DMS79 (cell line): ENCODE measurements at places on chromosomes 16 and 17.

DNA sequence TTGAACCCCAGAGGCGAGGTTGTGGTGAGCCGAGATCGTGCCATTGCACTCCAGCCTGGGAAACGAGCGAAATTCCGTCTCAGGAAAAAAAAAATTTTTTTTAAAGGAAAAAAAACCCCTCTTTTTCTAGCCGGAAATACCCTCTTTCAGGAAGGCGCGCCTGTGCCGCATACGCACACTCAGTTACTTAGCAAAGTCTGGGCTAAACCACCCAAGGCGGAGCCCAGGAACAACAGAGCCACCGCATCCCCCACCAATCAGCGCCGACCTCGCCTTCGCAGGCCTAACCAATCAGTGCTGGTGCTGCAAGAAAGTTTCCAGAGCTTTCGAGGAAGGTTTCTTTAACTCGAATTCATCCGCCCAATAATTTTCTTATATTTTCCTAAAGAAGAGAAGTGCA is 510.4 kb downstream of the KCNJ18 start:
- no peak for DNase-seq

DNA sequence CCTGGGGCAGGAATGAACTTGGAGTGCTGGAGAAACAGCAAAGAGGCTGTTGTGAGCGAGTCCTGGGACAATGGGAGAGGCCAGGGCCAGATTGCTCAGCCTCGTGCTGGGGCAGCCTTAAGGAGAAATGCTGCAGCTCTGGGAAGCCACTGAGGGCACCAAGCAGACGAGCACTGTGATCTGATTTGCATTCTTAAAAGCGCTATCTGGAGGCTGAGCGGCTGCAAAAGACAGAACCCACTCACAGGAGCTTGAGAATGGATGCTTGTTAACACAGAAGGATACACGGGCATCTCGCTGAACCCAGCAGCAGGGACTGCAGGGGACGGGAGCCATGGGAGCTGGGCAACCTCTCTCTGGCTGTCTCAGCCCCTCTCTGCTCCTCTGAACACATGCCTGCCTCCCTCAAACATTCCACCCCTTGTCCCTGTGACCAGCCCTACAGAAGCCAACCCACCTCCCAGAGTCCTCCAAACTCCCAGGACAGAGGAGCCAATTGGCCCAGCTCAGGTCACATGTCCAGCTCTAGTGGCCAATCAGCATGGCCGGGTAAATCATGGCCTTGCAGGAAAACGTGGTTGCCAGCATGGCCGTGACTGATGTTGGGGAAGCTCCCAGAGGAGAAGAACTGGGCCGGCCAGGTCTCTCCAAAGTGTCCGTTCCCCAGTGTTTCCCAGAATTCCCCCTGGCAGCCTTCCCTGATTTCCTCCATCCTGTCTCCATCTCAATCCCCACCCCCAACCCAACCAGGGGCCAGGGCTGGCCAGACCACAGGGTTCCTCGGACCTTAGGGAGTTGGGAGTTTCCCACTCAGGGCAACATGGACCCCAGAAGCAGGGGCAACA is 60.3 kb downstream of the GSG1L start:
- no peak for DNase-seq

DNA sequence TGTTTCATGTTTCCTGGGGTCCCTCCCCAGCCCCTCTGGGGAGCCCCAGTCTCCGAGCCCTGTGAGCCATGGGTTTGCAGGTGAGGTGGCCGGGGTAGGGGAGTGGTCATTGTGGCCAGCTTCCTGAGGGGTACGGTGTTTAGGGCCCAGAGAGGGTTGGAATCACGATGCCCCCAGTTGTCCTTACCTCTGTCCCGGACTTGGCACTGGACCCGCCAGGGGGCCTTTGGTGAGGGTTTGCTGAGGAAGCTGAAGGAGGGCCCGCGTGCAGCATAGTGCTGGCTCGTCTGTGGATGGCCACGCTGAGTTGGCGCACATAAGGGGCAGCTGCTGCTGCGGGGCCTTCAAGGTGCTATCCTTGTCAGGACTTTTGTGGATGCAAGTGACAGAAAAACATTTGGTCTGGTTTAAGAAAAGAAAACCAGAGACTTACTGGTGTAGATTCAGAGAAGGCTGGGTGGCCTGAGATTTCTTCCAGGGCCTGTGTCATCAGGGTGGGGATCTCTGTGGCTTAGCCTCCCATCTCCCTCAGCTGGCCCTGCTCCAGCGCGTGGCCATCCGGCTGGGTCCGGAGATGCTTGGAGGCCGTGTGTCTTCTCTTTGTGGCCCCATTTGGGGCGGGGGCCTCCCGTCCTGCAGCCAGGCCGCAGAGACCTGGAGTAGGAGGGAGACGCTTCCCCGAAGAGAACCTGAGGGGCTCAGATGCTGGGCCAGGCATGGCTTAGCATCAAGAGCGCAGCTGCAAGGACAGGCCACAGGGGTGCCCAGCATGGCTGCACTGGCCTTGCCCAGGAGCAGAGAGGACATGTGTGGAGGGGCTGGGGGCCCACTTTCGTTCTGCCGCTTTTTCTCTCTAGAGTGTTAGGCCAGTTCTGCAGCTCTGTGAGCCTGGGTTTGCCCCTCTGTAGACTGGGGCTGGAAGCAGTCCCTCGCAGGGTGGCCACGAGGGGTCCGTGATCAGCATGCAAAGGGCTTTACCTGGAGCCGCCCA is 33.7 kb upstream of the NUDT16L1 start:
- DNase-seq = no peak

- no peak for DNase-seq
Measured at GRCh38 chr17:8359769-8360168, 16.7 kb downstream of the KRABD2 start.

GRCh38 chr16:48330841-48331192 is 54.4 kb downstream of the SIAH1 start:
- no peak for DNase-seq

DNA sequence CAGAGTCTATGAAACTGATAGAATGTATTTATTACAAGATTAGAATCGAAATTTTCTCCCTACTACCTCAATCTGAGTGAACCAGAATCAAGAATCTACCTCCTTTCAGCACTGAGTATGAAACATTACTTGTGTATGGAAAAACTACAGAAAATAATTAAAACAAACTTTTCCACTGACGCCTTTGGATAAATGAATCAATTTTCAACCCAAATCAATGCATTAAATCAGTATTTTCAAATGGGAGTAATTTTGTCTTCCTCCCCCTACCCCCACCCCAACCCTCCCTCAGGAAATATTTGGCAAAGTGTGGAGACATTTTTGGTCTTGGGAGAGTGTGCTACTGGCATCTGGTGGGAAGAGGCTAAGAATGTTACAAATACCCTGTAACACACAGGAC is 7.8 kb upstream of the ABCA10 start:
- no peak for DNase-seq

DNA sequence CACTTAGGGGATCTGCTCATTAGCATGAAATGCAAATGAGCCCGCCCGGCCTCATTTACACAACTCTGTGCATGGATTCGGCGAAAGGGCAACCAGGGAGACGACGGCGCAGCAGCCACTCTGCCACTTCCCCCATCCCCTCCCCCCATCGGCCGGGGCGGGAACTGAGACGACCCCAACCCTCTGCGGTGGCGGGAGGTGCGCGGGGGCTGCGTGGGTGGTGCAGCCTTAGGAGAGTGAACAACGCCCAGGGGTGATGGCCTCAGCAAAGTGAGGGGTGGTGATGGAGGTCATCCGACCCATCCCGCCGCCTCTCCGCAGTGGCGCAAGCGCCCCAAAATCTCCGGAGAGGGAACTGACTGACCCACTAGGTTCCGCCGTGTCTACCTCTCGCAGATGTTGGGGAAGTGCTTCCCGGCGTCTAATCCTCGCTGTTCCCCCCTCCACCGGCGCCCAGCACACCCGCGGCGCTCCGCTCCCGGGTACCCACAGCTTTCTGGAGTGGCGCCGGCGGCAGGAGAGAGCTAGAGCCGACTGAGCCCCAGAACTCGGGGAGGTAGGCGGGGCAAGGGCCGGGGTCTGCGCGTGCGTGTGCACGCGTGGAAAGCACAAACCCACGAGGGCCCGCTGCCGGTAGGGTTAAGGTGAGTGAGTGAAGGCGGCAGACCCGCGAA is 1.4 kb upstream of the CACNA1G start:
- DNase-seq = no peak

- DNase-seq = no peak
Measured at GRCh38 chr17:79991924-79992648, 43.6 kb downstream of the TBC1D16 start.

DNA sequence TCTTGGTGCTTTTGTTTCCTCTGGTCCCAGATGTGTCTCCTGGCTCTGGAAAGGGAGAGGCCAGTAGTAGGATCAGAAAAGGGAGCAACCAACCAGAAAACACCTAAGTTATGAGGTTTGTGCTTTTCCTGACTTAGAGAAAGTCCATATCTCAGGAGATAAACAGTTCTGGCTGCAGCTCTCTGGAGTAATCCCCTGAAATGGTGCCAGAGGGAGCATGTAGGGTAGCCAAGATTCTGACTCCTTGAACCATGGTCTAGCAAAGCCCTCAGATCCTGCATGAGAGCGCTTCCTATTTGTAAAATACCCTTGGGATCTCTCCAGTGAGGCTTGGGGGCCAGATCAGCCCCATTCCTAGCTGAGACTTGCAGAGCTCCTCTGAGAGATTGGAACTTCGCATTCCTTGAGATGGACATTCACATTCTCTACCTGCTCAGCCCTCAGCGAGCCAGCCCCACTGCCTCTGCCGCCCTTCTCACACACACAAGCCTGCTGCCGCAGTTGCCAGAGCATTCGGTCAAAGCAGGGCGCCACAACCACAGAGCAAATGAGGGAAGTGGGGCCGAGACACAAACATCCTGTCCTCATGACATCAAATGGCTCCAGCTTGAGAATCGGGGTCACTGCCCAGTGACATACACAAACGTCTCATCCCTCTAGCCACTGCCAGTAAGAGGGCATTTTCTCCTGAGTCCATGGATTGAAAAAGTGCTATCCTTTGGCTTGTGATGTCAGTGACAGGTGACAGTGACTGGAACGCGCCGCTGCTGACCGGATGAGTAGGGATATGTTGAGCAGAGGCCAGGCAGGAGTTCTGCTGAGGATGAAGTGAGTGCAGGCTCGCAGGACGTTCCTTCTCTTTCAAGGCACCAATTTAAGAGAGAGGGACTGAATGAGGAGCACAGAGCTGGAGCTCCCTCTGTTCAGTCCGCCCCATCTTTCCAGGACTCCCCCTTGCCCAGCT is 5.0 kb downstream of the ABHD15 start:
- DNase-seq = no peak

GRCh38 chr16:29684679-29685078 is 5.7 kb downstream of the QPRT start:
- DNase-seq = no peak

DNA sequence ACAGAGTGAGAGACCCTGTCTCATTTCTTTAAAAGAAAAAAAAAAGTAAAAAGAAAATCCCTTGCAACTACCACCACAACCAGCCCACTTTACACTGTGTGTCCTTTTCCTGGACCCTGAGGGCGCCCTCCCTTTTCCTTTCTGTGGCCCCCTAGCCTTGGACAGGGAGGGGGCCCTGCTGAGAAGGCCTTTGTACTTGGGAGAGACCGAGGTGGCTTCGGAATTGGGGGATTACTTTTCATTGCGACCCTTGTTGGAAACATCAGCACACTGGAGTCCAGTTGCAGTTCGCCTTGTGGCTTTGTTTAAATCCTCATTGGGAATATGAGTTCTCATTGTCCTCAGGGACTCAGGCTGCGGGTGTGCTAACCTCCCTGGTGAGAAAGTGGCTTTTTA is 9.4 kb upstream of the DNASE1 start:
- no peak for DNase-seq

DNA sequence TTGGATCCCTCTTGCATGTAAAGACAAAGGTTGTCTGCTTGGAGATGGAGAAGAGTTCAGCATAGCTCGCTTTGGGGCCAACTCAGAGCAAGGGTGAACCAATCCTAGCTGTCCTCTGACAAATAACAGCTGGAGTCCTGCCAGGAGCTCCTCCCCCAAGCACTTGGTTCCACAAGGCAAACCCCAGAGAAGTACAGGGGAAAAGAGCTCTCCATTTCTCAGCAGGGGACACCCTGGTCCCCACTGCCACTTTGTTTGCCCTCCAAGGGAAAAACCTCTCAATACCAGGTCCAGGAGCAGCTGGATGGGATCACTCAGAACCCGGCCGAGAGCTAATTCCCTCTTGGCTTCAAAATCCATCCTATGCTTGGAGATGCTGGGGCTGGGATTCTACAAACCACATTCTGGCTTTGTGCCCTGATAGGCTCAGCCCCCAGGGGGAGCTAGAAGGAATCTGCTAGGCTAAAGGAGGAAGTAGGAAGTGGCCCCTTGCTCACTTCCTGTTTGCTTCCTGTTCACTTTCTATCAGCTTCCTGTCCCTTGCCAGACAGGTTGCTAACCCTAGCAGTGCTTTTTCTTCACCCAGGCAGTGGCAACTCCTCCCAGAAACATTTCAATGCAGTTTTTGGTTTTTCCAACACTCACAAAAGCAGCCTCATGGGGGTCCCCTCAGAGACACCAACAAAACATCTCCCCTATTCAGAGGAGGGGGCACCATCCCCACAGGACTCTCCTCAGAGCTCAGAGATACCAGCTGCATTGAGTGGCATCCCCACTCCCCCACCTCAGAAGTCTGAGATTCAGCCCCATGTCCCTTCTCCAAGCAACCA is 30.7 kb downstream of the CDRT4 start:
- peak; percentile 75 for DNase-seq

DNA sequence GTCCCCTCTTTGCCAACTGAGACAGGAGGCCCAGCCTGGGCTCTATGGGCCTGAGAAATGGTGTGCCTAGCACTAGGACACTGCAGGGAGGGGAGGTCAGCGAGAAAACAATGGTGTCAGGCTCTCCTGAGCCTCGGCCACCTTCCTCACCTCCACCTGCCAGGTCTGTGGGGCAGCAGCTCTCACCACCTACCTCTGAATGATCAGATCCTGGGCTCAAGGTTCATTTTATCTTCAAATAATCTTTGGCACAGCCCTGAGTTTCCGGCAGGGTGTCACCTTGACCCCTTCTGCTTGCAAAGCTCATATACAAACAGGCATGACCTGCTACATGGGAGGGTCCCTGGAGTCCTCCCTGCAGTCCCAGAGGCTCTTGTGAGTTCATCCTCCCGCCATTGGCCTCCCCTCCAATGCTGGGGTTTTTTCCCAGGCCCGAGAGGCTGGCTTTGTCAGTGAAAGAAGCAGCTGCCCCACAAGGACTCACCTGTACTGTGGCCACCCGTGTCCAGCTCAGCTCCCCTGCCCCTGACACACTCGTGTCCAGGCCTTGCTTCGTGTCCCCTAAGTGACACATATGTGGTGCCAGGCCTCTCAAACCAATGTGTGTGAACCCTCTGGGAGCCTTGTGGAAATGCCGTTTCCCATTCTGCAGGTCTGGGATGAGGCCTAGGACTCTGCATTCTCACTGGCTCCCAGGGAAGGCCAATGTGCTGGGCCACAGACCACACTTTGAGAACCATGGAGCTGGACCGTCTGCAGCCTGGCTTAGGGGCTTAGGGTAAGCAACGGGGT is 176.8 kb upstream of the CIBAR2 start:
- DNase-seq = no peak
